ENCODE measurements at places on chromosomes 2 and 18.

DNA sequence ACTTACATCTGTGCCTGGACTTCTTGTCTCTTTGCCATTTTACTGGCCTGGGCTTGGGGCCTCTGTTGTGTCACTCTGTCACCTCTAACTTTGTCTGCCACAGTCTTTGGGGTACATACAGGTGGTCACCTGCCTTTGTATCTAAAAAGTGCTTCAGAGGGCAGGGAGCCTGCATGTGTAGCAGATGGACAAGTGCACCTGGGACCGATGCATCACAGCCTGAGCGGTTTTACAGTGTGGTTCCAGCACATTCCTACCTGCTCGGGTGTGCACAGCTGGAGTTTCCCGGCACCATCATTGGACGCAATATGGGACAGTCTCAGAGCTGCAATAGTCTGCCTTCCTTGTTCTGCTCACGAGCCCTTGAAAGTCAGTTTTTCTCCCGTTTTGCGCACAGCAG is 249.8 kb upstream of the RAB12 start:
- no peak for DNase-seq

DNA sequence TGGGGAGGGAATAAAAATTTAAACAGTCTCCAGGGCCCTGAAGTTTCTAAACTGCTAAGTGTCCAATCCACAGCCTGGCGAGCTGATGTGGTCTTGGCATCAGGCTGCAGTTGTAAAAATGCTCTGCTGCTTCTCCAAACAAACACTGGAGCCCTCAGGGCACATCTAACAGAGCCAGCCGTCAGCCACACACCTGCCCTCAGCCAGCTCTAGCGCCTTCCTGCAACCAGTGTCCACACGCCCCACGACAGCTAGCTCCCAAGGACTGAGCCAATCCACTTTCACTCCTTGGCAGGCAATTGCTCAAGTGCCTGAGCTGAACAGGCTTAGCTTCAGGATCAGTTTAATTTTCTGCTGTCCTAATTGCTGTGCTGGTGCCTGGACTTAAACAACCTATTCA is 446.4 kb upstream of the RAB12 start:
- DNase-seq = no peak

GRCh38 chr2:147386284-147386683 is 458.5 kb upstream of the ACVR2A start:
- DNase-seq = no peak

DNA sequence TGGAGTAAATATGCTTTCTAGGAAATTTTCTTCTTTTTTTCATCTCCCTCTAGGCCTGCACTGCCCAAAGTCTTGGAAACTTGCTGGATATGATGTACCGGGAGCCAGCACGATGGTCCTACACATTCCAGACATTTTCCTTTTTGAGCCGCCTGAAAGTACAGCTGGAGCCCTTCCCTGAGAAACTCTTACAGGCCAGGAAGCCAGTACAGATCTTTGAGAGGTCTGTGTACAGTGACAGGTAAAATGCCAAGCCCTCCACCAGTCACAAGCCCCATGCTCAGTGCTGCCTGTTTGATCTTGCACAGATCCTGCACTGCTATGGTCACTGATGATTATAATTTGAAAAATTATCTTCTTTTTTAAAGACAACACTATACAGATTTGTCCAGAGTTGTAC is 20.0 kb downstream of the DGUOK start:
- no peak for DNase-seq

GRCh38 chr2:1602278-1603010 is 141.9 kb downstream of the PXDN start:
- no peak for DNase-seq
